ENCODE measurements at places on chromosomes 5 and 9.

DNA sequence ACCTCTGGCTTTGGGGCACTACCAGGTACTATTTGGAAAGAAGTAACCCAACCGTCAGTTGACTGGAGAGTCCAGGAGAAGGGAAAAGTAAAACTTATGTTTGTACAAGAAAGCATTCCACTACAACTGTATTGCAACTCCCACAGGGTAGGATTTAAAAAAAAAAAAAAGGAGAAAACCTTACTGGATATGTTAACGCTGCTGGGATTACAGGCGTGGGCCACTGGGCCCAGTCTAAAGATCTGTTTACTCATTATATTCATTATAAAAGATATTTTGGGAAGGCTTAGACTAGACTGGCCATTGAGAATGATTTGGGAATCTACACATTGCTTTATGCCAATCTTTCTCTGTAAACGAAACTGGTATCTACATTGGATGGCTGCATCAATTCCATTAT is 86.6 kb downstream of the USP20 start:
- DNase-seq, result no peak

GRCh38 chr9:96660692-96661248 is 5.7 kb upstream of the PRXL2C start:
- DNase-seq, result no peak

- no peak for DNase-seq
Observed at GRCh38 chr5:31990081-31990650, 184.0 kb downstream of the GOLPH3 start.

GRCh38 chr9:72140586-72140985 is 8.7 kb upstream of the GDA start:
- DNase-seq, result no peak

GRCh38 chr9:70046274-70047070 is 2.8 kb downstream of the MAMDC2 start:
- no peak for DNase-seq

DNA sequence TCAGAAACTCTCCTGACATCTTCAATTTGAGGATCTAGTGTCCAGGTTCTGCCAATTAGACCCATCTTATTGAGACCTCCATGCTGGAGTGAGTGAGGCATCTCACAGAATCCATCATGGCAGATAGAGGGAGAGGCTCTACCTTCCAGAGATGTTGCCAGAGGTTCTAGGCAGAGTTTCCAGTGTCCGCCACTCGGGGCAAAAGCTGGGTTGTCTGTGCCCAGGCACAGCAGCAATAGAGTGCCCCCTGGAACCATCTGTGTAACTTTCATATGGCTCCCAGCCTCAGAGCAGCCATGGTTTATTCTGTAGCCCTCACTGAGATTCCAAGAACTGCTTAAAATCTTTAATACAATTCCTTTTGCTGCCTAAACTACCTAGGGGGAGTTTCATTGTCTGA is 16.6 kb upstream of the CCDC112 start:
- no peak for DNase-seq

GRCh38 chr5:40446910-40447309 is 232.8 kb upstream of the PTGER4 start:
- no peak for DNase-seq

DNA sequence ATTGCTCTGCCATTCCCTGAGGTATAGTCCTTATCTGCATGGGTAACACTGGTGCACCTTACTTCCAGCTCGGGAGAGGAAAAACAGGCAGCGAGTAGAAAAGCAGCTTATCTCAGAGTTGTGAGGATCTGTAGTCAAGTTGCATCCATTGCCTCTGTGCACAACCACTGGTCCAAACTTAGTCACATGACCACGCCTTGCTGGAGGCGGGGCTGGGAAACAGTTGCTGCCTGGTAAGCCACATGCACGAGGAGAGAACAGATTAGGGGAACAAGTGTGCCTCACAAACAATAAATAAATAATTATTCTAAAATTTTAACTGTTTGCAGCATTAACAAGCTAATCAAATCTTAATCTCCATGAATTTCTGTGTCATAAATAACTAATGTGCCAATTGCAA is 18.6 kb downstream of the ZNF622 start:
- DNase-seq, result no peak

DNA sequence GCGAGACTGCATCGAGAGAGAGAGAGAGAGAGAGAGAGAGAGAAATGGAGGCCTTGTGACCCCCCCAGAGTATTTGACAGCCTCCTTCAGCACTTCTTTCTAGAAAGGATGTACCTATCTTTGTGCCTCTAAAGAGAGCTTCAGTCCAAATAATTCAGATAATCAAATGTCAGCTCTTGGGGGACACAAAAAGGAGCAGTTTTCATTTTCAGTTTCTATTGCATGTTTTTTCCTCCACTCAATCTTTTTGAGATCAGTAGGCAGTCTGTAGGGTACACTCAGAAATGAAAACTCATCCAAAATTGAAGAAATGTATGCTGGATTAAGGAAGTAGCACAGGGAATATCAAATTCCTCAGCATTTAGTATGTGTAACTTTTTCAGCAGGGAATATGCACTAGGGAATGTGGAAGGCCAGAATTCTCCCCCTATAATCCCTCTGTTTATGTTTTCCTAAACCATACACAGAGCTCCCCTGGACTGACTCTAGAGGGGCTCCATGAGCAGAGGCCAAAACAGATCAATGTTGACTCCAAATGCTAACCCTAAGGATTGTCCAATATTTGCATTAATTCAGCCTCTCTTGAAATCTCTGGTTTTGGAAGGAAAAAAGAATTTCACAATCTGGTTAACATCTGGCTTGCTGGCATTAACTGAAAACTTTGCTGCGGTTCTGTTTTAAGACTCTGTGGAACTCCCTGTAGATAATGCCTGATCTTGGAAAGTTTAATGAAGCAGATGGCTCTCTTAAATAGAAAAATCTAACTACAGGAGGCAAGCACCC is 250.1 kb downstream of the CEMIP2 start:
- DNase-seq, result no peak

DNA sequence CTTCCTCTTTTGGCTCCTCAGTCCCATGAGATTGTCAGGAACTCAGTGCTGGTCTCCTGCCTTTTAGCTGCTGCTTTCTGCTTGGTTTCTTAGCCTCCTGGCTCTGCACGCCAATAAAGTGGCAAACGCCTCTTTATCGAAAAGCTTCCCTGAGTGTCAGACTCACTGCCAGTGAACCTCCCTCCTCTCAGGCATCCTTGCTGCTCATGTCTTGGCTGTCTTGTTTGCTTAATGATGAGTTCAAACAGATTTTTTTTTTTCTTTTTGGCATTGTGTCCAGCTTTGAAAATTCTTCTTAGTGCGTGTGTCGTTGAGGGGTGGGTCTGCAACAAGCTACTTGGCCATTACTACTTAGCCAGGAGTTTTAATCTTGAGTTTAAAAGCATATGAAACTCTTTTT is 14.9 kb downstream of the RASGRF2 start:
- no peak for DNase-seq

DNA sequence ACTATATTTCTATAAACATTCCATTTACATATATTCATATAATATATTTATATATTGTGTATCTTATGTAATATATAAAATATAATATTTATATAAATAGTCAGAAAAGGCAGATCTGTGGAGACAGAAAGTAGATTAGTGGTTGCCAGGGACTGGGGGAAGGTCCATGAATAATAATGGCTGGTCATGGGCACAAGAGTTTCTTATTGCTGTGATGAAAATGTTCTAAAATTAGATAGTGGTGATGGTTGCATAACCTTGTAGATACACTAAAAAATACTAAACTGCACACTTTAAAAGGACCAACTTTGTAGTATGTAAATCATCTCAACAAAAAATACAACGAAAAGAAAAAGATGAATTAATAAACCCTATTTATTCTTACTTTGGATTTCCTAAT is 47.3 kb downstream of the NUP155 start:
- DNase-seq, result no peak

GRCh38 chr5:112885001-112885400 is 23.9 kb downstream of the SRP19 start:
- DNase-seq, result no peak

GRCh38 chr9:87276327-87276841 is 221.3 kb upstream of the DAPK1 start:
- DNase-seq, result no peak

All from stimulated activated CD8-positive, alpha-beta memory T cell treated with anti-CD3 and anti-CD28 coated beads, Interleukin-4, amount 100 ng/mL, for 4 hours (primary cell).